ENCODE measurements at places on chromosomes 16 and 17.

GRCh38 chr17:67717192-67717623 is 528 bp upstream of the NOL11 start:
- no peak for DNase-seq

DNA sequence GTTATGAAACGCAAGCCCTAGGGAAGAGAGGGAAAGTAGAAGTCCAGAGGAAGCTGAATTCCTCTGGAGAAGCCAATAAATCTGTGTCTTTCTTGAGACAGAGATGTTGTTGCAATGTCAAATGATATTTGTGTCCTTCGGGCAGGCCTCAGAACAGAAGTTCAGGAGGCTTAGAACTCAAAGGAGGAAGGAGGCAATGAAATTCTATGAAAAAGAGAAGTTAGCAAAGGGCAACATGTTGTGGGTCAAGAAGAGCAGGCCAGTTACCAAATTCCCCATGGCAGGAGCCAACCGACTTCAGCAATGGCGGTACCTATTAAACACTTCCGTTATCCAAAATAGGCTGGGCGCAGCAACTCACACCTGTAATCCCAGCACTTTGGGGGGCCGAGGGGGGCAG is 109.0 kb upstream of the DHX40 start:
- no peak for DNase-seq

- DNase-seq: no peak
These were observed 1.0 kb upstream of the NLRC5 start for GRCh38 chr16:56988161-56988947.

- peak; percentile 74 for DNase-seq
These were observed 67.2 kb downstream of the PARN start for GRCh38 chr16:14562691-14563491.

DNA sequence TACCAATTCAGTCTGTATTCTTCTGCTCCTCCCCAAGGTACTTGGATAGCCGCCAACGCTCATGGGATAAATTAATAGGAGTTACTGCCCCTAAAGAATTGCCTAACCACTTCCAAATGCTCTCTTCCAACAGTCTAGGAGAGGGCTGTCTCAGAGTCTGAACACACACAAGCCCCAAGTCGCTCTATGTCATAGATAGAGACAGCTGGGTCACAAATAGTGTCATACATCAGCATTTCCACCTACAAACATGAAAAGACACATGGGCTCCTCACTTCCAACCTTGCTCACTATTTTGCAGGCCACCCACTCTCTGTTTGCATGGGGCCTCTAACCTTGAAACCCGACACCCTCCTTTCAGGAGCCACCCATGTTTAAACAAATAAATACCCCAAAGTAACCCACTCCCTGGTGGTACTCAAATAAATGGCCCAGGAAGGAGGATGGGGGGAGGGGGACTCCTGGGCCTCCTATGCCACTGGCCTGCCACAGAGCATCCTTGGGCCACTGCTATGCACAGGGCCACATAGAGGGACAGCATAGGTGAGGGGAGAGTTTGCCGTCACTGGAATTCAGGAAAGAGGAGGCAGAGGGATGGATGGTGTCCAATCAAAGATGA is 265.9 kb downstream of the SOX9 start:
- no peak for DNase-seq

GRCh38 chr16:76577003-76577402 is 299.8 kb downstream of the CNTNAP4 start:
- no peak for DNase-seq

- DNase-seq: no peak
These were observed 95.6 kb downstream of the WSCD1 start for GRCh38 chr17:6165806-6166205.

Data from NCI-H526 (cell line).